ENCODE measurements at places on chromosomes 12 and 14.

DNA sequence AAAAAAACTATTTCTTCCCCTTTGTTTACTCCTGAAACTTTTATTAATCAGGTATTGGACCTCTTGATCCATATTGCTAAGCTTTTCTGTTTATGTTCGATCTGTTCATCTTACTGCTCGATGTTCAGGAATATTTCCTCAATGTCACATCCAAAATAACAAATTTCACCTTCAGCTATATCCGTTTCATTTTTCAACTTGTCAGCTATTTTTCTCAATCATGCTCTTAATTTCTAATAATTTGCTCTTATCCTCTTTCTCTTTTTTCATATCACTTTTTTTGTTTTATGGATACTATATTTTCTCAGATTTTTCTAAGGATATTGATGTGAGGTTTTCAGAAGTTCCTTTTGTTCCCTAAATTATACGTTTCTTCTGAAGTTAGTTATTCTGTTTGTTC lies 29.8 kb downstream of the SLC38A4 start:
- DNase-seq: no peak

DNA sequence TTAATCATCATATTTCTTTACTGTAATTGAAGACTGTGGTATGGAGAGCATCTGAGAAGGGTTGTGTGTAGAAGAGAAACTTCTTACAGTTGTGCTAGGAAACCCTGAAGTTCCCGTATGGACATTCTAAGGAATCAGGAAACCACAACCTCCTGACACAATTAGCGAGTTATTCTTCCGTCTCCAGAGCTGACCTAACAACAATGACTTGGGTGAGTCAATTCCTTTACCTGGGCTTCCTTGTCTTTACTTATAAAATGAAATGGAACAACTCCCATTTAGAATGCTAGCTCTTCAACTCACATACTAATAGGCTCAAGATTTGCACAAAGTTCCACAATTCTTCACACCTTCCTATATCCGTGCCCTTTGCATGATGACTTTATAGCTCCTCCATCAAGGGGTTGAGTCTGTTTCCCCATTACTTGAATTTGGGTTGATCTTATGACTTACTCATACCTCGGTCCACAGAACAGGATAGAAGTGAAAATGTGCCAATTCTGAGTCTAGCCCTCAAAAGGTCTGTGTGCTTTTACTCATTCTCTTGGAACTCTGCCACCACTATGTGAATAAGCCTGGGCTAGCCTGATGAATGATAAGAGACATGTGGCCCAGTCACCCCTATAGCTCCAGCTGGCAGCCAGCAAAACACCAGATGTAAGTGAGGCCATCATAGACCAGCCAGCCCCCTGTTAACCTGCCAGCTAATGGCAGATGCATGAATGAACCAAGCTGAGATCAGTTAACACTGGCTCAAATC lies 459.4 kb downstream of the ETNK1 start:
- DNase-seq: peak; percentile 97

DNA sequence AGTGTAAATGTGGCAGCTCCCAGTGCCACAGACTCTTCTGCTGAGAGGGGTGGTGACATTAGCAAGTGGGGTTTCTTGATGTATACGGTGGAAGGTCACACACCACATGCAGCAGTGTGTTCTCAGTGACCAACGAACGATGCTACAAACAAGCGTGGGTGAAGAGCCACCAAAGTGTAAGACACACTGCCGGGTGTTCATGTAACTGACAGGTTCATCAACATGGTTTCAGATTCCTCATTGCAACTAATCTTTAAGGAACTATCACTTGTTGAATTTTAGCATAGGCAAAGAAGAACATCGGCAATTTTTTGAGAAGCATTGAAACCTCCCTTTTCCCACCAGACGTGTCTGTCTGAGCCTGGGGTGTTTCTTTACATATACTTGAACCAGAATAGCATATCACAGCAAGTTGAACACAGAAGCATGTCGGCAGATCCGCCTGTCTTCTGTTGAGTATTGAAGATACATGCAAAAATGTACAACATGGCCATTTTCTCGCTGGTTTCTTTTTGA lies 58.8 kb downstream of the PPP2R5C start:
- no peak for DNase-seq

- no peak for DNase-seq
These were observed 47.7 kb downstream of the GNG2 start for GRCh38 chr14:51908086-51908485.

GRCh38 chr12:15165012-15165659 lies 56.1 kb downstream of the RERG start:
- peak; percentile 46 for DNase-seq

GRCh38 chr12:67989184-67989920 lies at the start of gene IFNG-AS1:
IFNG-AS1 (plus strand) TSS chr12:67989447.
- no peak for DNase-seq

GRCh38 chr14:70909733-70910614 lies 2.7 kb downstream of the PCNX1 start:
- DNase-seq: no peak

- DNase-seq: no peak
These were observed 4.3 kb downstream of the TTC6 start for GRCh38 chr14:37599507-37600368.

DNA sequence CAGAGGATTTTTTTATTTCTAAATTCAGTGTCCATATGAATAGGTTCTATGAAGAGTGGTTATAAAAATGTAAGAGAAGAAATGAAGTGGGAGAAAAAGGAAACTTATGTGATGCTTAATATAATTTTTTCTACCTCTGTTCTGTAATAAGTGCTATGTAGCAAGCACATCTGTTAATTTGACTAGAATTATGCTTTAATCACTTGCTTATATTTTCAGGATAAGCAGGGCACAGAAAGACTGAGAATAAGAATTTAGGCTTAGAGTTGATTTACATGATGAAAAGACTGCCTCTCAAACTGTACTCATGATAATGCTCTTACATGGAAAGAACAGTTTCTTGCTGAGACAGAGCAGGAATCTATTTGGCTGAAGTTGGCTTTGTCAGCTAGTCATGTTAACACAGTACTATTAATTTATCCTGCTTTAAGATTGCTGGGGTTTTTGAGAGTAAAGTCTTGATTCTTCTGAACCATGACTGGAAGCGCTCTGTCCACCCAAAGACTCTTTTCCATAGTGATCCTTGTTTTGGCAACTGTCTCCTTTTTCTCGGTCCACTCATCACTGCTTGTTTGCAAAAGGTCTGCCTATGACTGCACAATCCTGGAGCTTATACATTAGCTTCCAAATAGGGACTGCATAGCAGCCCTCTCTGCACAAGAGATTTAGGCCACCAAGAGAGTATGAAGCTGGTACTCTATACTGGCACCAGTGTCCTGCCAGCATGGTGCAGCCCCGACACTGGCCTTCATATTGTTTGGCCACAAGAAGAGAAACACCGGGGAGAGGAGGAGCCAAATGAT lies 98.8 kb downstream of the AKAP6 start:
- no peak for DNase-seq

DNA sequence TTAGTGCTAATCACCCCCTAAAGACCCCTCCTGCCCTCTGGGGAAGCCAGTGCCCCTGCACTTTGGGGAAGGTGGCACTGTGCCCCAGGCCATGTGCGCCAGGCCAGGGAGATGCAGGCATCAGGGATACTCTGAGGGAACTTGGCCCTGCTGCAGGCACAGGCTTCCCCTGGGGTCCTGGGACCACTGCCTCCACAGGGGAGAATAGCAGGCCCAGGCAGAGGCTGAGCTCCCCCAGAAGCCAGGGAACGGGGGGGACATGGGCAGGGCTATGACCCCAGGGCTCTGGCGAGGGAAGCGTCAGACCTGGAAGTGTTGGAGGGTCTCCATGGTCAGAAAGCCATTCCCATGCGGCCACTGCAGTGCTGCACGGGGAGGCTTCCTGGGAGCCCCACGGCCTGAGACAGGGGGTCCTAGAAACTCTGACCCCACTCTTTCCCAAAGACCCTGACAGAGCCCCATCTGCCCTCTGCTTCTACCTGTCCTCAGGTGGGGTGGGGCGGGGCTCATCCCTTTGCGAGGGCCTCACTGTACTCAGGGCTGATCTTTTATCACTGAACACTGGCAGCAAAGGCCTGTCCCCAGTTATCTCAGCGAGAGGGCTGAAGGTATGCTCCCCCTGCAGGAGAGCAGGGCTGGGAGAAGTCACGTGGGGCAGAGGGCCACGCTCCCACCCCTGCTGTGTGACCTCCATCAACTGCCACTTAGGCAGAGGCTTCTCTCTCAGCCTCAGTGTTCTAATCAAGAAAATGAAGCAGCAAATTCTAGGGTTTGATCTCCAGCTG lies 160.0 kb downstream of the CALM1 start:
- no peak for DNase-seq

DNA sequence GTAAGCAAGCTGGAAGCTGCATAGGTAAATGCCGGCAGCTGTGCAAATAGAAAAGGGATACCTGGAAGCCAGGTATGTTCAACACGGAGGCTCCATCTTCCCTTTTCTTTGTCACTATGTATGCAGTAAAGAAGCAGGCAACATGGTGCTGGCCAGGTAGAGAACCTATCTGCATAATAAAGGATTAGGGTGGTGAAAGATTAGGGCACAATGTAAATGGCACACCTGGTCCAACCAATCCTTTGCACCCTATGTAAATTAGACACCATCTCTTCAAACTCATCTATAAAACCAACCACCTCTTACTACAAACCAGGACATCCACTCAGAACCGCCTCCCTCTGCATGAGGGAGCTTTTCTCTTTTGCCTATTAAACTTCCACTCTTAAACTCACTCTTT lies 32.3 kb downstream of the RPS29 start:
- DNase-seq: no peak

DNA sequence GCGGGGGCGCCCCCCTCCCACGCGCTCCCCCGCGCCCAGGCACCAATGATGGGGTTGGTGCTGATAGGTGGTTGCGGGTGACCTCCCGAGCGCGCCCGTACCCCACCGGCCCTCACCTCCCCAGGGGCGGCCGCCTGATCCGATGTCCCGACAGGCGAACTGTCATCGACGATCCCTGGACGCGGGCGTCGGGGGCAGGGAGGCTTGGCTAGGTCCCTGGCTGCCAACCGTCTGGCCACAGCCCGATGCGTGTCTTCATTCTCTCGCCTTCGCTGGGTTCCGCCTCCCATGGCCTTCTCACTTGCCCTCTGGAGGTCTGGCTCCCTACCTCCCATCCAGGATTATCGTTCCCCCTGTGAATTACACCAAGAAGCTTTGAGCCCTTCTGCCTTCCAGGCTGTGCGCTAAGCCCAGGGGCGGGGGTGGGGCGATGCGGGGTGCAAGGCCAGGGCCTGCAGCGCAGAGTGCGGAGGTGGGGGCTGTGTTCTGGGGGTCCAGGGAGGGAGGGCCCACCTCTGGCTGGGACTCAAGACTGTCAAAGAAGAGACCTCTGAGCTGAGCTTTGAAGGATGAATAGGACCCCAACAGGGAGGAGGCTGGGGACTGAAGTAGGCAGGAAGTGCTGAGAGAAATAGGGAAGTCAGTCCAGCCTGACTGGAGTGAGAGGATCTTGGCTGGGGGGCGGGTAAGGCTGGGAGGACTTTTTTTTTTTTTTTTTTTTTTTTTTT lies 7.7 kb upstream of the RACGAP1 start:
- no peak for DNase-seq

DNA sequence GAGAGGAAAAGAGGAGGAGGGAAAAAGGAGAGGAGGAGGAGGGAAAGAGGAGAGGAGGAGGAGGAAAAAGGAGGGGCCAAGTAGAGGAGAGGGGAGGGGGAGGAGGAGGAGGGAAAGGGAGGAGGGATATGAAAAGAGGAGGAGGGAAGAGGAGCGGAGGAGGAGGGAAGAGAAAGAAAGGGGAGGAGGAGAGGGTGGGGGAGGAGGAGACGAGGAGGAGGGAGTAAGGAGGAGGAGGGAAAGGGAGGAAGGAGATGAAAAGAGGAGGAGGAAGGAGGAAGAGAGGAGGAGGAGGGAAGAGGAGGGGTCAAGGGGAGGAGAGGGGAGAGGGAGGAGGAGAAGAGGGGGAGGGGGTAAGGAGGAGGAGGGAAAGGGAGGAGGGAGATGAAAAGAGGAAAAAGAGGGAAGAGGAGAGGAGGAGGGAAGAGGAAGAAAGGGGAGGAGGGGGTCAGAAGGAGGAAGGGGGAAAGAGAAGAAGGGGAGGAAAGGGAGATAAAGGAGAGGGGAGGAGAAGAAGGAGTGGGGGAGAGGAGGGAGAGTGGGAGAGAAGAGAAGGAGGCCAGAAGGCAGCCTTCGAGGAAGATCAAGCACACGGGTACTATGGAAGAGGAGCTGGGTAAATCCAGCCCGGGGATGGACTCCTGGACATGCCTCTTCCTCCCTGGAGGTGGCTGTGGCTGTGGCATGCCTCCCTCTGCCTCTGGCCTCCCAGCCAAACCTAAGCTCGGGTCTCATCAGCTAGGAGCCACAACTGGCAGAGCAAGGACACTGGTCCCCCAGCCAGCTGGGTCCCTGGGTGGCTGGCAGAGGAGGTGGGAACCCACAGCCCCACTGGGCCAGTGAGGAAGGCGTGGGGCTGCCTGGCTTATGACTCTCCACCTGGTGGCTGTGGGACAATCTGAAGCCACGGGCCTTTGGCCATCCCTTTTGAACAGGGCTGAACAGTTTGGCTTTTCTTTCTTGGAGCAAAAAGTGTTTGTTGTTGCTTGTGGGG lies 3.0 kb upstream of the CMKLR1 start:
- no peak for DNase-seq

DNA sequence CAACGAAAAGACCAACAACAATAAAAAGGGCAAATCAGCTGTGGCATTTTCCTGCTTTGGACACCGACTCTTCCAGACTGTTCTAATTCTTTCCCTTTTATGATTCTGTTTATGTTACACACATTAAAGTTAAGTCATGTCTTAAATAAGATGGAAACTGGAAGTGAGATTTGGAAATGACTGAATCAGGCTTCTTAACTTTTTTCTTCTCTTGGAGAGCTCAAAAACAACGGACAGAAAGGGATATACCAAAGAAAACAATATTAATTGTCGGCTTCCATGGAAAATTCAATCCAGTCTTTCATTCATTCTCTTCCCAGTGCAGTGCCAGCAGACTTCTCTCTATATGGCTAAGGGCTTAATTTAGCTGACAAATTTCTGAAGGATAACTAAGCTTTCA lies 214.9 kb upstream of the DDHD1 start:
- DNase-seq: no peak

DNA sequence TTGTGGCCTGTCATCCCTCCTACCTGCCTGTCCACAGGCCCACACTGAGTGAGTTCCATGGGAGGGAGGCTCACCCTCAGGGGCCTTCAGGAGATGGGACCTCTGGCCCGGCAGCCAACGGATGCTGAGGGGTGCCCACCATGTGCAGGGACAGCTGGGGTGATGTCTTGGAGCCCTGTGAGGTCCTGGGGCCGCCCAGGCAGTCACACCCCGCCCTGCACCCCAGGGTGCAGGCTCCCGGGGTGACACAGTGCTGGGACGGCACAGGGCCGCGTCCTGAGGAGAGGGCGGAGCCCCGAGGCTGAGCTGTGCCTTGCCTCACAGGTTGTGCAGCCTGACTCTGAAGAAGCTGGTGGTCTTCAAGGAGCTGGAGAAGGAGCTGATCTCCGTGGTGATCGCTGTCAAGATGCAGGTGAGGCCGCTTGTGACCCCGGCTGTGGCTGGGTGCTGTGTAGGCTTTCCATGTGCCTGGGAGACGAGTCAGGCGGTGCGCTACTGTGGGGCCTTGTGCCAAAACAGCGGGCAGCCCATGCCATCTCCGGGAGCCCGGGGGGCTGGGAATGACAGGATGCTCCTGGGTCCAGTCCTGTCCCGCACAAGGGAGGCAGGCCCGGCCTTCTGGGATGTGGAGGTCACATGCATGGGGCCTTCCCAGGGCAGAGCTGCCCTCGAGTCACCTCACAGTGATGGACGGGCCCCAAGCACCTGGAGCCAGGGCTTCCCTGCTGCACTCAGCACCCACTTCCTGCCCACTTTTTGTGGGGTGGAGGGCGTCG lies 33.8 kb downstream of the PACS2 start:
- DNase-seq: no peak

GRCh38 chr12:48969833-48970701 lies 1.5 kb downstream of the WNT10B start:
- DNase-seq: no peak

All from RCC 7860 (cell line).